Esophagus squamous epithelium (tissue), 5 donors: ENCODE measurements at places on chromosomes 16 and 17.
A peak's percentile ranks its signal among the peaks of the same experiment; 100 is the strongest.

GRCh38 chr16:85923153-85924021 is 24.4 kb downstream of the IRF8 start:
- no peak for DNase-seq

GRCh38 chr16:19851476-19851875 is 33.2 kb downstream of the GPRC5B start:
- DNase-seq, result no peak

DNA sequence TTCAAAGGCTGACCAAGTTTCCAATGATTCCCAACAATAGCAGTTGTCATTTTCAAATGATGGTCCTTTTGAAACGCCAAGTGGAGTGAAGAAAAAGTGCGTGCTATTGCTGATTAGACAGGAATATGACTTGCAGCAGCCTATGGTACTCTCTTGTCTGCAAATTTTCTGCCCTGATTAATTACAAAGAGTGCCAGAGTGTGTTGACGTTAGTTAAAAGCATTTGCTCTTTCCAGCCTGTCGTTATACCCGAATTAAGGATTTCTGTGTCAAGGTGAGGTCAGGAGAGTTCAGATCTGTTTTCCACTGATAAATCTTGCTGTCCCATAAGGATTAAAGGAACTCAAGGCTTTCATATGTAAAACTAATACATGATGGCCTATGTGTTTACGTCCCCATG is 75.0 kb upstream of the ADAMTS18 start:
- DNase-seq, result no peak

GRCh38 chr17:30217746-30218245 is 17.7 kb downstream of the SLC6A4 start:
- DNase-seq, result no peak

DNA sequence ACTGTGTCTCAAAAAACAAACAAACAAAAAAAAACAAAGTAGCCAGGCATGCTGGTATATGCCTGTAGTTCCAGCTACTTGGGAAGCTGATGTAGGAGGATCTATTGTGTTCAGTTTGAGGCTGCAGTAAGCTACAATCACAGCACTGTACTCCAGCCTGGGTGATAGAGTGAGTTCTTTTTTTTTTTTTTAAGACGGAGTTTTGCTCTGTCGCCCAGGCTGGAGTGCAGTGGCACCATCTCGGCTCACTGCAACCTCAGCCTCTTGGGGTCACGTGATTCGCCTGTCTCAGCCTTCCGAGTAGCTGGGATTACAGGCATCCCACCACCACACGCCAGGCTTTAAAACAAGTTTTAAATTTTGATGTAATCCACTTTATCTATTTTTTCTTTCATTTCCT is 80.2 kb upstream of the STAC2 start:
- DNase-seq, result no peak

- DNase-seq, result no peak
Observed at GRCh38 chr17:41392278-41392677, 5.1 kb downstream of the KRT31 start.

DNA sequence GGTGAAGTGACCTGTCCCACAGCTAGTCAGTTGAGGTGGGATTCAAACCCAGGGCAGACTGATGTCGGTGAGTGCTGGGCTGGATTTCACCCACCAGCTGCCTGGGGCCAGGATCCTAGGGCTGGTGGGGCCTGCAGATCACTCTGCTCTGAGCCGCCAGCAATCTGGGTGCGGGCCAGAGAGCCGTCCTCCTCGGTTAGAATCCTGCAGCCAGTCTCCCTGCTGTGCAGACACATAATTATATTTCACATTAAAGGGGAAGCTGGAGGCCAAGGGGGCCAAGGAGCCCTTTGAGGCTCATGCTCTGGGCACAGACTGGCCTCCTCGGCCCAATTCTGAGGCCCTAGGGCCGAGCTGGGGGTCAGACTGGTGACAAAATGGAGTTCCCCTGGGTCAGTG is 996 bp upstream of the KCNJ12 start:
- no peak for DNase-seq

DNA sequence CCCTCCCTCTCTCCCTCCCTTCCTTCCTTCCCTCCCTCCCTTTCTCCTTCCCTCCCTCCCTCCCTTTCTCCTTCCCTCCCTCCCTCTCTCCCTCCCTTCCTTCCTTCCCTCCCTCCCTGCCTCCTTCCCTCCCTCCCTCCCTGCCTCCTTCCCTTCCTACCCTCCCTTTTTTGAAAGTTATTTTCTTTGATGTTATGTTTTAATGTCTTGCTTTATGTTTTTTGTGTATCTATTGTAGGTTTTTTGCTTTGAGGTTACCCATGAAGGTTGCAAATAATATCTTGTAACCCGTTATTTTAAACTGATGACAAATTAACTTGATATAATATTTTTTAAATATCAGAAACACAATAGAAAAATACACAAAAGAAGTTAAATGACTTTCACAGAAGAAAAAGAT is 96.2 kb downstream of the SSH2 start:
- no peak for DNase-seq

DNA sequence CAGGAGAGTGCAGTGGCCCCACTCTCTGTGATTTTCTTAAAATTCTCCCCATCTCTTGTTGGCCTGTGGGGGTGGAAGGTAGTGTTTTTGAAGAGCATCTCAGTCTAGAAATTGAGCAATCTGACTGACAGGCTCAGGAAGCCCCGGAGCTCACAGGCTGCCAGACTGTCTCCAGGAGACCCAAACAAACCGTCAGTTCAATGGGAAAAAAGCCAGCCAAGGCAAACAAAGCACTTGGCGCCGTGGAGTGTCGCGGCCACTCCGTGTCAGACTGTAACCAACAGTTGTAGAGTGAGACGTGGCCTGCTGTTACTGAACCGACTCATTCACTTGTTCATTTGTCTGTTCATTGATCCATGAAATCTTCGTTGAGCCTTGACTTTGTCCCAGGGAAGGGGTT is 33.7 kb downstream of the RGS9 start:
- DNase-seq, result no peak

DNA sequence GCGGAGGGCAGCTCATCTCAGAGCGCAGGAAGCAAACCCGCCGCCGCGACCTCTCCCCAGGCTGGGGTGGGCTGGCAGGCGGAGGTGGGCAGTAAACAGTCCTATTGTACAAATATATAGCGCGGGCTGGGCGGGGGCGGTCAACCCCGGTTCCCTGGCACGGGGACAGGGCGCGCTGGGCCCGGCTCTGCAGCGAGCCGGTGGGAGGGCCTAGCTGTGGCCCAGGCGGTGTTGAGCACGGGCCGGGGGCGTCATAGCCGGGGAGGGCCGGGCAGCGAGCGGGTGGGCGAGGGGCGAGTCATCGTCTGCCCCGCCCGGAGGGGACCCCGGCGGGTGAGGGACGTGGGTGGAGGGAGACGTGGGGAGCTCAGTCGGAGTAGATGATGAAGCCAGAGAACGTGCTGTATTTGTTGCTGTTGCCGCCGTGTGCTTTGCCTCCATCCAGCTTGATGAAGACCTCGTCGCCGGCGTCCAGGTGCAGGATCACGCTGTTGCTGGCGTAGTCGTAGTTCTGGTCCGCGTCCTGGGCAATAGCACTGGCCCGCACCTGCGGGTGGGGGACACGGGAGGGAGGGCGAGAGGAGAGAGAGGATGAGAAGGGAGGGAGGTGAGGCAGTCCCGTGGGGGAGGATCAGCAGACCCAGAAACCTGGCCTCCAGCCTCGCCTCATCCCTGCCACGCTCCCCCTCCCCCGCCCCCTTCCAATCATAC is 8.1 kb downstream of the C1QL1 start:
- DNase-seq, result no peak

DNA sequence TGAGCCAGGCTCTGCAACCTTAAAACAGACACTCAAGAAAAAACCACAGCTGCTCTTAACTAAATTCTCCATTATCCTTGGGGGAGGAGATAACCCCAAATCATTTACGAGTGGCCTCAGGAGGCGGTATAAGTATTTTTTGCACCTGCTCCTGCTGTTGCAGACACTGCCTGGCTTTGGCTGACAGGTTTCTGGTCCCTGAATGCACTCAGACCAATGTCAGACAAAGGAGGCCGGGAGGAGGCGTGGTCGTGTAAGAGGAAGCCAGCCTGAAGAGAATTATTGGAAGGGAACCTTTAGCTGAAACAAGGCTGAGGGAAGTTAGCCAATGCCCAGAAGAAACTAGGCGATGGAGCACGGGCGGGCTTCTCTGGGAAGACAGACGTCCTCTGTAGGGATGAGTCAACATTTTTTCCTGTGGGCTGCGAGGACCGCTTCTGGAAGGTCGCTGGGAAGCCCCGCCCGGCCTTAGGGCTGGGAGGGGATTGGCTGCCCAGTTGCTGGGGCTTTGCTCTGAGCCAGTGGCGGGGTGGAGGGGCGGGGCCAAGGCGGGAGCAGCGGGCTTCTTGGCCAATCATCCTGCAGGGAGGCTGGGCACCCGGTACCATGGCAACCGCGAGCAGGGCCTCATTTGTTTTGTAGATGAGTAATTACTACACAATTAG is 82.3 kb downstream of the CCDC182 start:
- peak; percentile 38 for DNase-seq

- DNase-seq, result no peak
Observed at GRCh38 chr16:82993415-82993814, 366.6 kb downstream of the CDH13 start.

- no peak for DNase-seq
Observed at GRCh38 chr17:76515274-76515949, 14.2 kb upstream of the RHBDF2 start.

DNA sequence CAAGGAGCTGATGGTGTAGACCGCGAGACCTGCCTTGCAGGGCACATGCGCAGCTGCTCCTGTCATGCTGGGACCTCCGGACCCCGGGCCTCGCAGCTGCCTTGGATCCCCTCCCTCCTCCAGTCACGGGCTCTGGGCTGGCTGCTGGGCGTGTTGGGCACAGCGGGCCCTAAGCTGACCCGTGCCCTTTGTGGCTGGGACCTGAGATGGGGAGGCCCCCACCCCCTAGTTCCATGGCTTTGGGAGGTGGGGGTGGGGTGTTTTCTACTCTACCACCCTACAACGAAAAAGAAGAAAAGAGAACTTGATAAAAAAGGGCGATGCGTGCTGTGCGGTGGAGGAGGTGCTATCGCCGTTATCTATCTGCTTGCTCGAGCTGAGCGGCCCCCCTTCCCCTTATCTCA is 14.5 kb downstream of the ZFPM1 start:
- DNase-seq, result no peak

GRCh38 chr17:83092931-83093330 is 13.5 kb downstream of the METRNL start:
- no peak for DNase-seq

GRCh38 chr16:73670836-73671820 is 623.2 kb upstream of the ZFHX3 start:
- DNase-seq, result no peak

DNA sequence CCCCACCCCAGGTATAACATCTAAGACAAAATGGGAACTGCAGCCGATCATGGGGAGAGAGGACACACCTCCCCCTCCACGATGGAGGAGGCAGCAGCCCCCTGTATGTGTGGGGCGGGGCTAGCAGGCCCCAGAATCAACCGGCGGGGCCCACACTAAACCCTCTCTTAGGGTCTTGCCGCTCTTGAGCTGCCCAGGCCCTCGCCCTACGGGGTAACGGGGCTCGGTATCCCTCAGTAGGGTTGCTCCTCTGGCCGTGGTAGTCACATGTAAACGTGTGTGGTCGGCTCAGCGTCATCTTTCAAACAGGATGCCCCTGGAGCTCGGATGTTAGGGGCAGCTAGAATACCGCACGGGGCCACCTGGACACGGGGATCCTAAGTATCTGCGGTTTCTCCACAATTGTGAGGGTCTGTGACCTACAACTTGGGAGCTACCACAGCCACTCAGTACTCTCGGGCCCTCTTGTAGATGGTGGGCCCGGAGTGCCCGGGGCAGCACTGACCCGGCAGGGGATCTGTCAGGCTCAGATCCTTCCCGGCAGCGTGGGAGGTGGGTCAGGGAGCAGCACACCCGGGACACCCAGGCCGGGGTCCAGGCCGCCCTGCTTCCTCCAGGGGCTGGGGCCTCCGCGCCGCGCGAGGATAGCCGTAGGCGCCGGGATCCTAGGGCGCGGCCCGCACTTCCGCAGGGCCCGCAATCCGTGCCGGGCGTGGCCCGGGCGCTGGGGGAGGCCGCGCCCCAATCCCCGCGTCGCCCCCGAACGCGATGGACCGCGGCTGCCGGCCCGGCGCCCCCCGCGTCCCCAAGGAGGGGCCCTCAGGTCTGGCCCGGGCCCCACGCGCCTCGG is 781 bp downstream of the ARHGDIA start:
- DNase-seq, result no peak
